Naive thymus-derived CD4-positive, alpha-beta T cell (primary cell): ENCODE measurements at places on chromosomes 12 and 14. TPM values are rescaled to one million over a fixed set of nuclear protein-coding genes. Genes with fewer than 3 reads are reported as not detected.

INSM2 gene
- not detected for total RNA-seq

SAMD4A gene
- 2.3 TPM for total RNA-seq

CLEC2A gene
- total RNA-seq = not detected

ING4 gene
- 39.6 TPM for total RNA-seq

ZNF385A gene
- total RNA-seq = 6.7 TPM

SMOC1 gene
- not detected for total RNA-seq

ADCY6 gene
- total RNA-seq = 0.08 TPM

TAPBPL gene
- total RNA-seq = 52.9 TPM

DNA sequence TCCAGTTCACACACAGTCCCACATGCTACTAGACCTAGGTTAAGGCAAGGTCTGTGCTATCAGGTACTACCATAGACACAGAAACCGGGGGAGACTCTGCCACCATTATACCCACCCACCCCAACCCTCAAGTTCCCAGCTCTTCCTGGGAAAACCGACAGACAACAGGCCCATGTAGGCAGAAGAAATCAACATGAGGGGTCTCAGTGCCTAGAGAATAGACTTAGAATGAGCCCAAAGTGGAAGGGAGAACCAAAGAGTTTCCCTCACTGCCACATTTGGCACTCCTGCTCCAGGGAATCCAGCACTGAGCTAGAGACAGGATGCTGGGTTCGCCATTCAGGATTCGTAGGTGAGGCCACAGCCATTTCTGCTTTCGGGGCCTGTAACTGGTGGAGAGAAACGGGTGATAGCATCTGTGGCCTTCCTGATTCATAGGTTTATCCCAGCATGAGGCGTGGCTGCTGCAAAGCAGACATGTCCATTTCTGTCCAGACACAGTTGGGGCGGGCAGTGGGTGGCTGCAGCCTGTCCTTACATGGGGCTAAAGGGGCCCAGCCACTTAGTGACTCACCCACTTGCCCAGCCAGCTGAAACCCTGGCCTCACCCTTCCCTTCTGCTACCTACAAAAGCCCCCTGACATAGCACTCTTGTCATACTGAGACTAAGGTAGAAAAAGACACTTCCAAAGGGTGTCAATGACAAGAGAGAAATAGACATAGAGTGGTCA, 69.4 kb downstream of the IRF2BPL start:
- DNase-seq = no peak

DNA sequence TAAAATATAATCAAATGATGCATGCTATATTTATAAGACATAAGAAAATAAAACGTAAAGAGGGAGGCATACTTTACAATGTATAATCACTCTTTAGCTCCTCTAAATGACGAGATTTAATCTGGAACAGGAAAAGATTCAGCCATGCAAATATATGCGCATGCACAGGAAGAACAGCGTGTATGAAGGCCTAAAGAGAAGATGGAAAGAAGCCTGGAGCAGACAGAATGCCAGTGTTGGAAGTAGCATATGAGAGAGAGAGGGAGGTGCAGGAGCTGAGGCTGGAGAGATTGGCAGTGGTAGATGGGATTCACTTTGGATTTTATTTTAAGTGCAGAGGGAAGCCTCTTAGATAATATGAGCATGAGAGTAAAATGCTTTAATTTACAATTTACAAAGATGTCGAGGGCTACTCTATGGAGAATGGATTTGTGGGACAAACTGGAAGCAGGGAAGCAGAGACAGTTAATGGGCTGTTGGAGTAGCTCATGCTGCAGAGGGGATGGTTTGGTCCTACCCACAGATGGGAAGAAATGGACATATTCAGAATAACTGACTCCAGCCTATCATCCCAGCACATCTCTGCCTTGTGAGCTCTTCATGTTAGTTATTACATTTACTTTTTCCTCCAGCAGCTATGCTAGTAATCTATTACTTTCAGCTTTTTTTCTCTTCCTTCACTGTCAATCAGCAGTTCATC, 411.1 kb downstream of the TMTC2 start:
- DNase-seq = no peak

GRCh38 chr12:100474617-100475016, 951 bp downstream of the NR1H4 start:
- no peak for DNase-seq

DNA sequence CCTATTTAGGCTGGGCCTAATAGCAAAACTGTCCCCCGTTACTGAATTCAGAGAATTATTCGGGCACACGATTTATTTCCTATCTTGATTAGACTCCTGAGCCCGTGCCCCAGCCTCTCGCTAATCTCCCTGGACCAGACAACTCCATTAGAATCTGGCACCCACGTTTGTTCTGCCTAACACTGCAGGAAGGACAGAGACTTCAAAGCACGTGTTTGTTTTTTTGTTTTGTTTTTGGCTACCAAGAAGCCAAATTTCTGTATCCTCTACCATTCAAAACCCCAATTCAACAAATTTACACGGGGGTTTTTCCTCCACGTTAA, 4.8 kb downstream of the USP44 start:
- no peak for DNase-seq

DNA sequence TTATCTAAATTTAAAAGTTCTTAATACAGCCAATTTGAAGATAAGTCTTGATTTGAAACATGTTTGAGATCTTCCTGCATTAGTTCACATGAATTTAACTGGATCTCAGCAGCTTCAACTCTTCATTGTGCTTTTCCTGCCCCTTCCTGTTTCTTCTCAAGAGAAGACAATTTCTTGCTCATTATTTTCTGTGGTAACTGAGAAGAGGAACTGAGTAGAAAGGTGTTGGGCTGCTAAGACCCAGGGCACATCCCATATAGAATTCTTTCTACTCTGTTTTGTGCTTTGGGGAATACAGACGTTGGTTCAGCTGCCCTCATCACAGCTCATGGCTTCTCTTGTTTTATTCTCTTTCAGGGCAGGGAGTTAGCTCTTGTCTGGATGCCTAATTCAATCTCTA, 110.2 kb downstream of the SNAPC1 start:
- DNase-seq = no peak

- DNase-seq = no peak
Measured at GRCh38 chr12:42810006-42810405, 220.5 kb upstream of the PRICKLE1 start.

- no peak for DNase-seq
Measured at GRCh38 chr12:105292705-105293104, 37.8 kb upstream of the C12orf75 start.

DNA sequence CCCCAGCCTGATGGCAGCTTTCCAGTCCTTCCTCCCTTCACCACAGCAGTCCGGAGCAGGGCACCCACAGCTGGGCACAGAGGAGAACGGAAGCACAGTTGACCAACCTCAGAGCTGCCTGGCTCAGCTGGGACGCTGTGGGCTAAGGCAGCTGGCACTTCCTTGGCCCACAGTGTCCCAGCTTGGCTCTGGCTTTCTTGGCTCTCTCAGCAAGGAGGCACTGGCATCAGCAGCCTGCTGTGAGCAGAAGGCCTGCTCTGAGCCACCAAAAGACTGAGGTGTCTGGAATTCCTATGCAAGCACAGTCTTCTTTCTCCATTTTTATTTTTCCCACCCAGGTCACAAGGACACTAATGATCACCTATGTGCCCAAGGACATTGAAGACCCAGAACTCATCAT, 32.6 kb downstream of the NGB start:
- DNase-seq = no peak

DNA sequence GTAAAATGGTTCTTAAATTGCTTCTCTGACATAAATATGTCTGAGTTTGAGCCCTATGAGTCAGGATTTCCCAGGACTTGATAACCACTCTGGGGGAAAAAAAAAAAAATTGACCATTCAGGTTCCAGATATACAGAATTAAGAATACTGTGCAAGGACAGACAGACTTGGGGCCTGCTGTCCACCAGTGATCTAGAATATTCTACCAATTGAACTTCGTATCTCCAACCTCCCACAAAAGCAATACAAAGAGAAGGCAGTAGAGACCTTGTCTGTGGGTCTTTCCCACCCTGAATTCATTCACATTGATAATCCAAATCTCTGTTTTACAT, 4.1 kb downstream of the SINHCAF start:
- DNase-seq = no peak

- no peak for DNase-seq
Measured at GRCh38 chr14:94157197-94157596, 16.9 kb upstream of the PPP4R4 start.

- DNase-seq = no peak
Measured at GRCh38 chr12:25894759-25895158, 63.7 kb upstream of the RASSF8 start.

GRCh38 chr14:90349739-90350138, 18.0 kb upstream of the NRDE2 start:
- DNase-seq = no peak

DNA sequence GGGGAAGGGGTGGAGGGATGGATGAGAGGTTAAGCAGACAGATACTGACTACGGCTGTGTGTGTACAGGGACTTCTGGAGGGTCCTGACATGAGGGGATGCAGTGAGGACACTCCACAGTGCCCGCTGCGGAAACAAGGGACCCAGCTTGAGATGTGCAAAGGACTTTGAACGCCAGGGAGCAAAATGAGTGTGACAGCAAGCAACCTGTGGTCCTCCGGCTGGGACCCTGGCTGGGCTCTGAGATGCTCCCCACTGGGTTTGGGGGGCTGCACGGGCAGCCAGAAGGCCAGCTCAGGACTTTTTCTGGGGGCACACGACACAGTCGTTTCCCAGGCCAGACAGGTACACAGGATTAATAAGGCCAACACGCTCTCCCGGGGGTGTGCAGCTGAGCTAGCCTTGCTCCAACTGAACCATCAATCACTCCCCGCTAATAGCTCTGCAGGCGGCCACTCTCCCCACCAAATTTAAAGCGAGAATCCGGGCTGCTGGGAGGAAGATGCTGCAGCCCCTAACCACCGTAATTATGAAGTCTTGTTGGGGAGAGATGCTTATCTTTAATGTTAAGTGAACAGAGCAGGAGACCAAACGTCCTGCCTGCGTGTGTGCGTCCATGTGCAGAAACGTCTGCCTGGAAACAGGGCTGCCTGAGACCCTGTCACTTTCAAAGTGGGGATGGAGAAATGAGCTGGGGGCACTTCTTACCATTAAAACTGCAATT, 51.6 kb upstream of the DLK1 start:
- DNase-seq = no peak

DNA sequence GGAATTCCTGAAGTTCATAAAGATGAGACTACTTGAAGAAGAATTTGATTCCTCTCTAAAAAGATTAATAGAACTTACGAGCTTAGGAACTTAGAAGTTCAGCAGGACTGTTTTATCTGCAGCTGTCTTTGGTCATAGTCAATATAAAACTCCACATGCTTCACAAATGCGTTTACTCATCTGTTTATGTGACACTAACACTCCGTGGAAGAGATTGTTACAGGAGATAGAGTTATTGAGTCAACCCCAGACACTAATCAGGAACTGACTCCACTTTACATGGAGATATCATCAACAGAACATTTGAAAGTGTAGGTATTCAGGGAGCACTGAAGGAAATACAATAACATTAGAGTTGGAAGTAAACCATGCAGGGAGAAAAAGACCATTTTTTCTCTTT, 92.8 kb downstream of the LRFN5 start:
- no peak for DNase-seq

- no peak for DNase-seq
Measured at GRCh38 chr12:55721601-55722213, 1.5 kb downstream of the RDH5 start.

DNA sequence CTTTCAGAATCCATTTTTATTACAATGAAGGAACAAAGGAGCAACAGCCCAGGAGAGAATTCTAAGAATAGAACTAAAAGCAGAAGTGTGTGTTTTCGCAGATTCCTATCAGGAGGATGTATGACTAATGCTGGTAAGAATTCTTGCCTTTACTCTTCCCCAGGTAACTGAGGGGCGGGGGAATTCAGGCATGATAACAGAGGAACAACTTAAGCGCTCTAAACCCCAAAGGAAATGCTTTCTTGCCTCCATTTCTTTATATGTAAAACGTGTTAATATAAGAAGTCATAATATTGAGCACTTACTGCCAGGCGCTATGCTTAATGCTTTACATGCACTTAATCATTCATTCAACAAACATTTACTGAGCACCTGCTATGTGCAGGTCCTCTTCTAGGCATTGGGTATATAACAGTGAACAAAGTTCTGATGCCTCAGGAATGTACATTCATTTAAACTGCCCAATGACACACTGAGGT, 4.5 kb downstream of the HCAR1 start:
- DNase-seq = no peak

DNA sequence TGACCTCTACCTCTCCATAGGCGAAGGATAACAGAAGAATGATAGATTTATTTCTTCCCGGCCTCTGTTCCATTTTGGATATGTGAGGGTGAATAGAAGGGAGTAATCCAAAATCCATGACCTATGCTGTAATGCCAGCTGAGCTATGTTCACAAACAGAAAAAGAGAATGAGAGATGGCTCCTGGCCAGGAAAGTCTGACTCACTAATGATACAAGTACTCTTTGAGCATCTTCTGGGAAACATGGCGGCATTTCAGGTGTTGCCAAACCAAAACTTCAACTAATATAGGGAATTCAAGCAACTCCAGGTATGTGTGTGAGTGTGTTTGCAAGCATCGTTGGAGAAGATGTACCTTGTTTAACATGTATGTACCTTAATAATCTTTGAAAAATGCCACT, 55.1 kb downstream of the MED13L start:
- DNase-seq = no peak

DNA sequence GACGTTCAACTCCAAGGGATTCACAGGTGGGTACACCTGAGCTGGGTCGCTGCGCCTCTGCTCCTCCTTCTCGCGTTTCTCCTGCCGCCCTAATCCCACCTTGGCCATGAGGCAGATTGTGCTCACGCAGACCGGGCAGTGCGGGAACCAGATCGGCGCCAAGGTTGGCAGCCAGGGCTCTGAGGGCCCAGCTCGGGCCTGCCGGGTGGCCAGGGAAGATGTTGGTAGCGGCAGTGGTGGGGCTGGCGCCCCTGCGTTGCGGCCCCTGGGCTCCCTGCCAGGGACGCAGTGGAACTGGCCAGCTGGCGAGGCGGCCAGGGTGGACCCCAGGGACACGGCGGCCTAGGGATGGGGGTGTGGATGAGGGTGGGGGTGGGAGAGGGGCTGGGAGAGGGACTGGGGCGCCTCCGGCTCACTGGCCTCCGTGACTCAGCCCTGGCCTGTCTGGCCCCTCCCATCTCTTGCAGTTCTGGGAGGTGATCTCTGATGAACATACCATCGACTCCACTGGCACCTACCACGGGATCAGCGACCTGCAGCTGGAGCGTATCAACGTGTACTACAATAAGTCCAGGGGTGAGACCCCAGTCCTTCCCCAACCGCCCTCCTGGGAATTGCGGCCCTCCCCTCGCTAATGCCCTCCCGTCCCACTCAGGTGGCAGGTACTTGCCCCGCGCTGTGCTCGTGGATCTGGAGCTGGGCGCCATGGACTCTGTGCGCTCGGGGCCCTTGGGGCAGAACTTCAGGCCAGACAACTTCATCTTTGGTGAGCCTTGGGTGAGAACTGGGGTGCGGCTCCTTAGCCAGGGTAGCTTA, 114.9 kb upstream of the ALG10B start:
- no peak for DNase-seq
